ENCODE measurements at places on chromosomes 1 and 21.

GRCh38 chr1:116496380-116496779, 74.4 kb downstream of the CD58 start:
- DNase-seq = no peak

GRCh38 chr21:17371450-17371849, 141.4 kb upstream of the CXADR start:
- DNase-seq = no peak

DNA sequence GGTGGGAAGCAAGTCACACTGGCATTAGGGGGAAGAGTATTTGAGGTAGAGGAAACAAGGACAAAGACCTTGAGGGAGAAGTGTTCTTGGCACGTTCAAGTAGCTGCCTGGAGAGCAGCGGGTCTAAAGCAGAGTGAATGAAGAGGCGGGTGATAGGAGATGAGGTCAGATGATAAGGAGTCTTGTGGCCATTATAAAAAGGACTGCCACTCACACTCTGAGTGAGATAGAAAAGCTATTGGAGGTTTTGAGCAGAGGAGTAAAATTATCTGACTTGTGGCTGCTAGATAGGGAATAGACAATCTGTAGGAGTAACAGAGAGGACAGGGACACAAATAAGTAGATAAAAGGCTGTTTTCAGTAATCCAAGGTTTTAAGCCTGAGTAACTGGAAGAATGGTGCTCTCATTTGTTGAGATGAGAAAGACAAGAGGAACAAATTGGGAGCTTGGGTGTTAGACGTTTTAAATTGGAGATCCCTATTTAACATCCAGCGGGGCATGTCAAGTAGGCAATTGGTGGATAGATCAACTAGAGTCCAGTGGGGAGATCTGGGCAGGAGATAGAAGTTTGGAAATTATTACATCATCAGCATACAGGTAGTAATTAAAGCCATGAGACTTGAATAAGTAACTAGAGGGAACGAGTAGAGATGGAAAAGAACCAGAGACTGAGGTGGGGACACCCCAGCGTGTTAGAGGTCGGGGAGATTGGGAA, 43.7 kb downstream of the HENMT1 start:
- DNase-seq = no peak

DNA sequence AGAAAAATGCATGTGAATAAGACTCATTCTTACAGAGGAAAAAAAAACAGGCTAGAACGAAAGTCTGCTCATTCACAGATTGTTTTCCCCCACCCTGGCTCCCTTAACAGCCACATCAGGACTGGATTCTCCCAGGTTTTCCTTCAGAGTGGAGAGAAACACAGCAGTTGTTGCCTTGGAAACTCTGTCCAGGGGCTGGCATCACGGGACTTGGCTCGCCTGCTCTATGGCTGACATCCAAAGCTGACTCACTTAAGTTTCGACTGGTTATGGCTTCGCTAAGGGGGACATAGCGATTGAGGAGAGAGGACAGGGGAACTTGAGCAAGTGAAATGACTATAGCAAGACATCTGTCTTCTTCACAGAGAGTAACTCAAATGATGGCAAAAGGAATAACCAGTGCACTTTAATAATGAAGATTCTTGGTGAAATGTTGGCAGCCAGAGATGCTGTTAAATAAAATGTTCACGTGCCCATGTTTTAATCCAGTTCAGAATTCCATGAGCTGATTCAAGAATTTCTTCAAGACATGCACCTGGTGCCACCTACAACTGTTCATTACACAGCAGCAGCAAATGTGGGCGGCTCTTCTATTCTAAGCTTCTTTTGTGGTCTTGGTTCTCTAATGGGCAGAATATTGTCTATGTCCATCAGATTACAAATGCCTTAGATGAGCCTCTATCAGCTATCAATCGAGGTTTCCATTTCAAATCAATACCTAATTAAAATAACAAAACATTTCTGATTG, 21.8 kb downstream of the MIS18A start:
- DNase-seq = no peak

- no peak for DNase-seq
These were observed 21.7 kb downstream of the RHBG start for GRCh38 chr1:156390469-156391365.

GRCh38 chr1:174131032-174131638, 28.2 kb upstream of the RABGAP1L start:
- no peak for DNase-seq

DNA sequence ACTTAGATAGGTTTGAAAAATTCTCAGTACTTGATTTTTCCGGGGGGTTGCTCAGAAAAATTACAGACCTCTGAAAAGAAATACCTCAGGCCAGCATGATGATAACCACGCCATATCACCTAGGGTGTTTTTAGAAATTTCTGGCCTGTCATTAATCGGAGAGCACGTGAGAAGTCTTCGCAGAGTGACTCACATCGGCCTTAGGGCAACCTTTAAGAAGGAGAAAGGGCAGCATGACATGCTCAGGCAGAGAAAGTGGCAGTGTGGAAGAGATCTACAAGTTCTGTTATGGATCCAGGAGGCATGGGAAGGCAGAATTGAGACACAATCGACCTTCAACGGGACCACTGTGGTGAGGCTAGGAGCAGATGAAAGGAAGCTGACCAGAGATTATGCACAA, 506.3 kb downstream of the LMO4 start:
- DNase-seq = no peak

GRCh38 chr1:46485564-46486431, 3.8 kb upstream of the DMBX1 start:
- DNase-seq = no peak

GRCh38 chr1:30906631-30907441, 1.7 kb downstream of the SDC3 start:
- no peak for DNase-seq

GRCh38 chr21:38183961-38184360, 72.8 kb upstream of the KCNJ15 start:
- no peak for DNase-seq

- no peak for DNase-seq
These were observed 85.1 kb downstream of the PLPP3 start for GRCh38 chr1:56494306-56494705.

- DNase-seq = no peak
These were observed 132.8 kb downstream of the GLIS1 start for GRCh38 chr1:53606197-53606596.

- no peak for DNase-seq
These were observed 5.8 kb upstream of the MPZL1 start for GRCh38 chr1:167716000-167716271.

- no peak for DNase-seq
These were observed 271.3 kb downstream of the DNM3 start for GRCh38 chr1:172112576-172112975.

GRCh38 chr1:228923973-228924686, 188.9 kb downstream of the RHOU start:
- DNase-seq = no peak

GRCh38 chr1:232260045-232260444, 369.9 kb downstream of the SIPA1L2 start:
- no peak for DNase-seq

DNA sequence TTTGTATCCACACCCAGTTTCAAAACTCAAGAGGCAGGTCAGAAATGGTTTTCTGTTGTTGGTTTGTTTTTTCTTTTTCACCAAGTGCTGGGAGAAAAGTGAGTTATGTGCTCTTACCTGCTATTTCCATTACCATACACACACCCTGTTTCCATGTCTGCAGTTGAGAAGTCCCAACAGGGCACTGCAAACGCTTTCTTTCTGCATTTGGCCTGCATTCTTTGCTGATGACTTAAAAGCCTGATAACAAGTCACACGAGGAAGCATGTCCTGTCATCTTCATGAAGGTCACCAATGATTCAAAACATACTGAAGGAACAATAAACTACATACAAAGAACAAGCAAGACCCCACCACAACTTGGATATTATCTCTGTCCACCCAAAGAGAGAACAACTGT, 24.8 kb upstream of the KCNE1 start:
- DNase-seq = no peak

- no peak for DNase-seq
These were observed 3.5 kb upstream of the ADORA1 start for GRCh38 chr1:203124011-203124410.

DNA sequence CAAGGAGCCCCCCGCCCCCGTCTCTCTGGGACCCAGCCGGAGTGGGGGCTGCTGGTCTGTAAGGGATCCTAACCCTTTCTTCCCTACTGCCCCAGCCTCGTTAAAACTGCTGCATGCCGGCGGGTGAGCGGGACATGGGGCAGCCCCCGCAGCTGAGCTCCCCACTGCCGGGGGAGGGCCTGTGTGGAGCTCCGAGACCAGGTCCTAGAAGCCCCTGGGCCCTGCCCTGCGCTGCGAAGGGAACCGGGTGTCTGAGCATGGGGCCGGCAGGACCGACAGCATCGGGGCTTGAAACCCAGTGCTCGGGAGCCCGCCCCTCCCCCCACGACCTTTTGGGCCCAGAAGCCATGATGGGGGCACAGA, 9.2 kb upstream of the COL6A1 start:
- DNase-seq = no peak

- DNase-seq = no peak
These were observed 9.5 kb upstream of the NDUFS5 start for GRCh38 chr1:39016604-39017171.

DNA sequence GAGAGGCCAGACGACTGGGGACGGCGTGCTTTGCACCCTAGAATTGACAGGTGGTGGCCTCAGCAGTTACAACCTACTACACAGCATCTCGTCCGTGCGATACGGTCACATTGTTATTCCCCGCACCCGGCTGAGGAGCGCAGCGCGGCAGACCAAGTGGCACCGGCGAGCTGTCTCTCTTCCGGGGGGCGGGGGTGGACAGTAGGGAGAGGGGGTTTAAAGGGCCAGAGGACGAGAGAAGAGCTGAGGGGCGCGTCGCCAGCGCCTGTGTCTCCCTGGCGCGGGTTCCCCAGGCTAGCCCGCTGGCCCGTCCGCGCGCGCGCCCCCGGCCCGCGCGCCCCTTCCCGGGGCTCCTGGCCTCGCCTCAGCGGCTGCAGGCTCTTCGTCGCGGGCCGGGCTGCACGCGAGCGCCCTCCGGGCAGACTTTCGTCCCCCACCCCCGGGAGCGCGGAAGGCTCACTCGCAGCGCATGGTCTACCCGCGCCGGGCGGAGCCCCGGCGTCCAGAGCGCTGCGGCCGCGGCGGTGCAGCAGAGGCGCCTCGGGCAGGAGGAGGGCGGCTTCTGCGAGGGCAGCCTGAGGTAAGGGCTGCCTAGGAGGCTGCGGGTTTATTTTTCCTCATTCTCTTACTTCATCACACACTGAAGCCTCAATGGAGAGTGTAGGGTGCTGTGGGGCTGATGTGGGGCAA, at the start of gene PDE4B:
TSS of gene PDE4B (plus strand) at position 227 of the 690 bp plus-strand sequence.
- DNase-seq = no peak

GRCh38 chr1:245716561-245716960, 561.8 kb downstream of the KIF26B start:
- DNase-seq = no peak

GRCh38 chr21:44578371-44579055, 1.9 kb downstream of the KRTAP10-5 start:
- DNase-seq = no peak

DNA sequence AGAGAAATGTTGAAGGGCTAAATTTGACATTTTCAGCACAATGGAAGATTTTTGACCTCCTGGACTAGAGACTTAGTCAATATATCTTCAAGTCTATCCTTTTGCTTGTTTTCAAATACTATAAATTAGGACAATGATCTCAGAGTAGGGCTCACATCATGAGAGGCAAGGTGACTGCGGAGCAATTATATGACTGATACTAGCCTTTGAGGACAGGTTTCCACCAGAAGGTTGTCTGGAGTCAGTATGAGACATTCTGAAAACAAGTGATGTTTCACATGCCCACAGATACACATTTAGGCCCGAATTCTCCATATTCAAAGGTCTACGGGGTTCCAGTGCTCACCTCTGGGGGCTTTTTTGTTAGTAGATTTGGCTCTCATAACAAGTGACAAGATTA, 142.3 kb upstream of the SAMSN1 start:
- DNase-seq = no peak

- no peak for DNase-seq
These were observed 624 bp downstream of the SLC41A1 start for GRCh38 chr1:205812271-205812877.

DNA sequence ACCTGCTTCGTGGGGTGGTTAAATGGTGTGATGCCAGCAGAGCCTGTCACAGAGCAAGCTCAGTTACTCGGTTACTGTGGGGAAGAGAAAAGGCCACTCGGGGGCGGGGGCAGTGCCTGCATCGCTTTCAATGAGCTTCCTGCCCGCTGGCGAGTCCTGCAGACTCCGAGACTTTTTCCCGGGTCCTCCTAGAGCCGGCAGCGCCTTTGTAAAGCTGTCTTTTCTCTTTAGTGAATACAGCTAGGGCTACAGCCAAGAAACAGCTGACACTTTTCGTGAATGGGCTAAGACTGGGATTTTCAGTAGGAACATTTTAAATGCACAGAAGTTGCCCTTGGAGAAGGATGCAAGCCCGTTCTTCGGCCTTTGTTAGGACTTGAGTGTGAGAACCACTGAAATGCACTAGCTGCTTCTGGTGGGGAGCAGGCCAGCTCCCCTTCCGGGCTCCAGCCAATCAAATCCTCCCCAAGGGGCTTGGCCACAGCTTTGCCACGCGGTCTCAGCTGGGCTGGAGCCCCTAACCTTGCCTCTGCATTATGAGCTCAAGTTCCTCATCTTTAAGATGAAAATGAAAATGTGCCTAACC, 23.4 kb upstream of the EFHD2 start:
- DNase-seq = no peak

DNA sequence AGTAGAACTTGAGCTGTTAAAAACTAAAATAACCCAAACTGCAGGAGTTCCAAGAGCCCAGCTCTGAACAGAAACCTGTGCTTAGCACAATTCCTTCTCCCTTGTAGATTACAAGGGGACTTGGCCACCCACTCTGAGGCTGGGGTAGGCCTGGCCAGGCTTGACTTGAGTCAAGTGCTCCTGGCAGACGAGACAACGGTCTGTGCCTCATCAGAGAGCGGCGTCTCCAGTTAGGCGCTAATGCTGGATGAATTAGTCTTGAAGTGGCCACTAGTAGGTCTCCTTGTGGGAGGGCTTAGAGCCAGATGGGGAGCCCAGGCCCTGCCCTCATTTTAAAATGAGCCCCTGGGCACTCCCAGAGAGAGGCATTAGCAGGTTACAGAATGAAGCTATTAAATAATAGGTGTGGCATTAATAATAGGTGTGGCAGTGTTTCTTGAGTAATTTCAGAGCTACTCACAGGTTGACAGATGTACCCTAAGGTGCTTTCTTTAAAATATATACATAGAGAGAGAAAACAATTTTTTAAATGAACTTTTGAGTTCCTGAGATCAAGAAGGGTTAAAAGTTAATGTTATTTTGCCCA, 1.1 kb downstream of the EEIG2 start:
- peak; percentile 12 for DNase-seq

DNA sequence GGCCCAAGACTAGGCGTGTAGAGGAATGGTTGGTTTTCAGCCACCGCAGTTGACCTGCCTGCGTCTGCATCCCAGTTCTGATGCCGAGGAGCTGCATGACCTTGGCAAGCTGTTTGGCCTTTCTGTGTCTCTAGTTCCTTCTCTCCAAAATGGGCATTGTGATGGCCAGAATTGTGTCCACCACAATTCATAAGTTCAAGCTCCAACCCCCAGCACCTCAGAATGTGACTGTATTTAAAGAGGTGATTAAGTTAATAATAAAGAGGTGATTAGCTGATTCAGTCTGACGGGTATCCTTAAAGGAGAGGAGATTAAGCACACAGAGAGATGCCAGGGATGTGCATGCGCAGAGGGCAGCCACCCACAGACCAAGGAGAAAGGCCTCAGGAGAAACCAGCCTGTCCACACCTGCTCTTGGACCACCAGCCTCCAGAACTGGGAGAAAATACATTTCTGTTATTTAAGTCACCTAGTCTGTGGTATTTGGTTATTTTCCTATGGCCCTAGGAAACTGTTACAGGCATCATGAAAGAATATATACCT, 28.5 kb downstream of the MAB21L3 start:
- no peak for DNase-seq
